ENCODE measurements at places on chromosomes 4 and X.

DNA sequence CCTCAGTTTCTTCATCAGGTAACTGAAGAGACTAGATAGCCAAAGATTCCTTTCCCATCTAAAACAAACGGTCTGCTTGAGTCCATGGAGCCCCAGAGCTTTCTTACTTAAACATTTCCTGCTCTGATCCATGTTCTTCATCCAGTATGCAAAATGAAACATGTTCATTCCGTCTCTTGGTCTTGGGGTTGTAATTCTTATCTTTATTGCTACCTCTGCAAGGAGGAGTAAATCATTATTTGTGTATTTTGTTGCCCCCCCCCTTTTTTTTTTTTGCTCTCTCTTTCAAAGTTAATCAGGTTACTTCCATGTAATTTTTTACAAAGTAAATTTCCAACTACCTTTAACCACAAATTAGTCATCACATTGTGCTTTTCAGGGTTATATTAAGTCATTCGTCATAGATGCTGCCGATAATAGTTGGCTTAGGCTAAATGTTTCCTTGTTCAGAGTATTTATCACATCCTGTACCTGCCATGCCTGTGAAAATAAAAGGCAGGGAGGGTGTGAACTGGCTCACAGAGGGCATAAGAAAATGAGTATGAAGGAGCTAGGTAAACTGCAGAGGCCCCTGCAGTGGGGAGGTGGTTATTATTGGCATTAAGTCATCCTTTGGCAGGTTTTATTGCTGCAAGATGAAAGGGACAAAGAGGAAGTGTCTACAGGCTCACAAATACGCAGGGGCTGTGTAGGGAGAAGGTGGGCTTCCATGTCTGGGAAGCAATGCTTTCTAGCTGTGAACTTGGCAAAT is 76.7 kb upstream of the HS3ST1 start:
- no peak for DNase-seq

- no peak for DNase-seq
Measured at GRCh38 chr4:152352215-152352614, 183.7 kb downstream of the FBXW7 start.

GRCh38 chr4:26207631-26208030 is 113.2 kb upstream of the RBPJ start:
- DNase-seq, result no peak

- DNase-seq, result no peak
Measured at GRCh38 chrX:39682778-39683177, 415.0 kb downstream of the BCOR start.

GRCh38 chr4:179114615-179115014 is 1672.4 kb upstream of the AGA start:
- DNase-seq, result no peak
